ENCODE measurements at places on chromosomes 11 and 22. TPM values are rescaled to one million over a fixed set of nuclear protein-coding genes. Genes with fewer than 3 reads are reported as not detected.

RIMBP3C gene
- total RNA-seq = 0.57 TPM

PLEKHB1 gene
- total RNA-seq = 3.7 TPM

DNA sequence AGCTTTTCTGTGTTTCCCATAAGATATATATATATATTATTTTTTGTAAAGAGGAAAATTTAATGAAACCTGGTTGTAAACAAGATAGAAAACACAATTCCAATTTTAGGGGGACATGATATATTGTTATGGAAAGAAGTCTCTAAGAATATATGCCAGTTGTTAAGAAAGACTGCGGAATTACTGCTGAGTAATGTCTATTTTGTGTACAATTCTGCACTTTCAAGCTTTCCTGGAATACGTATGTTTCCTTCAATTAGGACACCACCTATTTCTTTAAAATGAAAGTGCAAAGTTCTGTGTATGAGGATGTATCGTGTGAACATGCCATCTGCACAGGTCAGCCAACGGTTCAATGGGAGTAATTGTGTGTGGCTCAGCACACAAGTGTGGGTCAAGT lies 760.2 kb downstream of the BRD1 start:
- no peak for DNase-seq

DNA sequence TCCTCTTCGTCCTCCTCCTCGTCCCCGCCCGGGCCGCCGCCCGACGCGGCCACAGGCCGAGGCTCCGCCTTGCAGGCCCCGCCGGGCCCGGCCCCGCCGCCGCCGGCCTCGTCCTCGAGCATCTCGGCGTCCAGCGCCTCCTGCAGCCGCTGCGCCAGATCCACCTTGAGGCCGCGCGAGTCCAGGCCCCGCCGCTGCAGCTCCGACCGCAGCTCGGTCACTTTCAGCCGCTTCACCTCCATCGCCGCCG lies 417 bp downstream of the HNRNPUL2 start:
- no peak for DNase-seq

SMIM38 gene
- total RNA-seq = 0.18 TPM

THY1 gene
- total RNA-seq = 0.52 TPM
